ENCODE measurements at places on chromosomes 16 and 17. TPM values are rescaled to one million over a fixed set of nuclear protein-coding genes. Genes with fewer than 3 reads are reported as not detected.

Gene KRTAP9-8
- total RNA-seq = 0.25 TPM

DNA sequence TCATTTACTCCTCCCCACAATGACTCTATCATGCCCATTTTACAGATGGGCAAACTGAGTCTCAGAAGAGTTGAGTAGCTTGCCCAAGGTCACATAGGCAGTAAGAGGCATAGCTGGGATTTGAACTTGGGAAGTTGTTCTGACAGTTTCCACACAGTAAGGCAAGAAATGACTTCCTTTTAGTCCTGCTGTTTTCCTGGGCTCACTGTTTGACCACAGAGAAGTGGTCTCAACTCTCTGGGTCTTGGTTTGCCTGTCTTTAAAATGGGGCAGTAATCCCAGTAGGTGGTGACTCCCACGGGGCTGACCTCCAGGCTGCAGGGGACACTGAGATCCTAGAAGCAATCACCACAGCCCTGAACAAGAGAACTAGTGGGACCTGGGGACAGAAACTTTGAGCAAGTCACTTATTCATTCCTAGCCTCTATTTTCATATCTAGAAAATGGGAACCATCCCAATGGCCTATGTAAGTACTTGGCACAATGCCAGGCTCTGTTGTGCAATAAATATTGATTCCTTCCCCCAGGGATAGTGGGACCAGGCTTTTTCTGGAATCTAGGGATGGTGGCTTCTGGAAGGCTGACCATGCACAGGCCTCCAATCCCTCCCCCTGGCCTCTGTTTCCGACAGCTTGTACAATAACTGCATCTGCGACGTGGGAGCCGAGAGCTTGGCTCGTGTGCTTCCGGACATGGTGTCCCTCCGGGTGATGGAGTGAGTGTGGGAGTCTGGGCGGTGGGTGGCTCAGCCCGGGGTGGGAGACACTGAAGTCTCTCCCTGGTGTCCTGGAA, 20.5 kb downstream of the DEXI start:
- ATAC-seq = no peak

DNA sequence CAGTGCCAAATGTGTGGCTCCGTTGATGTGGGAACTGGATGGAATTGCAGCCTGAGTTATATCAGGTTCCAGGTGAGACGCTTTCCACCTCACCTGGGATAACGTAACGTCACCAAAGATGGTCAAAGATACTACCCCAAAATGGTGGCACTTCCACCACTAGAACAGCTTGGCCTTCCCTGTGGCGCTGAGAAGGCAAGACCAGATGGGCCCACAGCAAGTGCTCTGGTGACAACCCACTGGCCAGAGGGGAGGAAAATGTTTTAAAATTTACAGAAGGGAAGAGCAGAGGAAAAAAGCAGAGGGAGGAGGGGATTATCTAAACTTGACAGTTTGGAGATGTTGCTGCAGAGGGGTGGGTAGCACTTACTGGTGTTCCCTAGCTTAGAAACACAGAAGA, 7.5 kb upstream of the ITGA2B start:
- ATAC-seq = no peak

GRCh38 chr17:7423679-7424078, 1.7 kb upstream of the SPEM2 start:
- ATAC-seq = no peak

All from motor neuron (in vitro differentiated cells).